Epithelial cell of prostate (primary cell): ENCODE measurements at places on chromosomes 16 and 17.
A peak's percentile ranks its signal among the peaks of the same experiment; 100 is the strongest.

DNA sequence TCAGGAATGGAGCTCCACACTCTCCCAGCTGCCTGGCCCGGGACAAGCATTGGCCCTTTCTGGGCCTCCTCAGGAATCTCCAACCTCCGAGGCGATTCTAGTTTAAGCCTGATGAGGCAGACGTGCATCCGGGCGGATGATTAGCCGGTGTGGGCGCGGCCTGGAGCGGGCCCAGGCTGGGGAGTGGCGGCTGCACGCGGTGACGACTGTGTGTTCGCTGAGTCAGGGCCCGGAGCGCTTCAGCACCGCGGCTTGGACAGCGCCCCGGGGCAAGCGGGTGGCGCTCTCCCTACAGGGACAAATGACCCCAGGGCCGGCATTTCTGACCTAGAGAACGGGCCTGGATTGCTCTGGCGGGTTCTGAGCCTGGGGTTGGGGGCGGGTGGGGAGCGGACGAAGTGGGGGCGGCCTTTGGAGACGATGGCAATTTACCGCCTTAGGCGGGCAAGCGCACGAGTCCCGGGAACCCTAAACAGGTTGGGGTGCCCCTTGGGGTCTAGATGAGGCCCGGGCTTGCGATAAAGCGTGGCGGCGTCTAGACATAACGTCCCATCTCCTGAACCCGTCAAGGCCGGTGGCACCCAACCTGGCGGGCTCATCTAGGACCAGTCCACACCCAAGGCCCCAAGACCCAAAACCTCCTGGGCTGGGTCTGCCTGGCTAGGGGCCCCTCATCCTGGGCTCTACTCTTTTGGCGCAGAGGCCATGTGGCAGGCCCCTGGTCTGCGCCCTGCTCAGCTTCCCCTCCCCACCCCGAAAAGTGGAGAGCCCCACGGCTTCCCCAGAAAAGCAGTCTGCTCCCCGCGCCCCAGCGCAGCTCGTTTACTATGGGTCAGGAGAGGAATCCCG is 22.3 kb upstream of the ZNHIT3 start:
- peak; percentile 55 for DNase-seq

DNA sequence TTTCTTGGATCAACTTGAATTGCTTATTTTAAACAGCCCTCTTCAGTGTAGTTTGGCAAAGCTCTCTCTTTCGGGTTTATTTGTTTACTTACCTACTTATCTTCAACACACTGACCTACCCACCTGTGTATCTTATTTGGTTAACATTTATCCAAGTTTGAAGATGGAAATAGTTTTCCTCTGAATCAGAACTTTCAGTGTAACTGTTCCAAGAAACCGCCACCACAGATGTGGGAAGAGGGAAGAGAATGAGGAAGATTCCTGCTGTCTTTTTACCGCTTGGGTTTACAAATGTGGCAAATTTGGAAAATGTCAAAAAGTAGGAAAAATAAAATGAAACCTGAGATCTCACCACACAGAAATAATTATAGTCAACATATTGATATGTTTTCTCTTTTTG is 115.8 kb downstream of the MSI2 start:
- DNase-seq = no peak

DNA sequence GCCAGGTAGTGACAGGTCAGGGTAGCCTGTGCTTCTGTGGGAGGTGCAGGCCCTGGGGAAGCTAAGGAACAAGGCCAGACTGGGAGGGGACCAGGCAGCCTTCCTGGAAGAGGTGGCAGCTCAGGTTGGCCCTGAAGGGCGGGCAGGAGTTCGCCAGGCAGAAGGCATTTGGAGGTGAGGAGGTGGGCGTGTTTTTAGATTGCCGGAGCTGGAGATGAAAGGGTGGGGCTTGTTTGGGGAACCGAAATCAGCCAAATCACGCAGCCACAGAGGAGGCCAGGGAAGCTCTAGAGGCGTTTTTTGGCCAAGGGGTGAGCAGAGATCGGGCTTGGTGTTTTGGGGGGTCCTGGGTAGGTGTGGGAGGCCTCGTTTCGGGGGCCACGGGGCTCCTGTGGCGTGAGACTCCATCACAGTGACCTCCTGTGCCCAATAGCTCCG is 7.6 kb downstream of the ADCY7 start:
- no peak for DNase-seq

DNA sequence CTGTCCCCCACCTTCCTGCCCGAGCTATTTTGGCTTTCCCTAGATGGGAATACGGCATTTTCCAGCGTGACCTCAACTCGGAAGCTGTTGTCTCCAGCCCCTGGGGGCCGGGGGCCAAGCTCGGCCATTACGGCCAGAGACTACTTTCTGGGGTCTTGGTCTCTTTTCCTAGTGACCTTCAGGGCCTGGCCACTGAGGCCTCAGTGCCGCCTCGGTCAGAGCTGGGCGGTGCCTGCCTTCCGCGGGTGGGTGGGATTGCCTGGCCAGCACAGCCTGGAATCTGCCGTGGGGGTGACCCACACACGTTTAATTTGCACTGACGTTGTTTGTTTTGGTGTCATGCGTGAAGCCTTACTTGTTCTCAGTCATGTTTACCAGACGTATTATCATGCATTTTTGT is 29.2 kb downstream of the TSC2 start:
- DNase-seq = no peak

DNA sequence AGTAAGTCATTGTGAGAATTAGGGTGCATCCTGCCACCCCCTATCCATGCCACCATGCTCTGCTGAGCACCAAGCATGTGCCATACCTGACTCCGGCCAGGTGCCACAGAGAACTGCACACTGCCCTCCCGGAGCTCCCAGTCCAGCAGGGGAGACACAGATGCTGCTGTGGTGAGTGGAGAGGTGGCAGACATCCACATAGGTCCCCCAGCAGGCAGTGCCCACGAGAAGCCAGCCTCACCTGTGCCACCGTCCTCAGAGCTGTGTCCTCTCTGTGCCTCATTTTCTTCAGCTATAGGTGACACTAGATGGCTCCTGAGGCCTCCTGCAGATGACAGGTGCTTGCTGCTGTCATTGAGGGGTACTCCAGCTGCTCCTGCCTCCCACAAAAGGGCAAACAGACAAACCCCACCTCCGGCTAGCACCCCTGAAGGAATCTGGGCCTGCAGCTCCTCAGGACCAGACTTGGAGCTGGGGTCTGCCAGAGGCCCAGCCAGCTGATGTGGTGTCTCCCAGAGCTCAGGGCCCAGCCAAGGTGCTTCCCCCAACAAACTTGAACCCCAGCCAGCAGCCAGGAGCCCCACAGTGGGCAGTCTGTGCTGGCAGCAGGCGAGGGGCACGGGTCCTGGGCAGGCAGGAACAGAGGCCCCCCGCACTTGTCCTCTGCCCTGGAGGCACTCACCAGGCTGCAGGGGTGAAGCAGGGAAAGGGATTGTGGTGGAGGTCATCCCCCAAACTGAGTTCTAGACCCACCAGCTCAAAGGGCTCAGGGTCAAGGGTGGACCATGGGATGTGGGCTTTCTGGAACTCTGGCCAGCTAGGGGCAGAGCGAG is 17.1 kb downstream of the FOXJ1 start:
- DNase-seq = no peak

DNA sequence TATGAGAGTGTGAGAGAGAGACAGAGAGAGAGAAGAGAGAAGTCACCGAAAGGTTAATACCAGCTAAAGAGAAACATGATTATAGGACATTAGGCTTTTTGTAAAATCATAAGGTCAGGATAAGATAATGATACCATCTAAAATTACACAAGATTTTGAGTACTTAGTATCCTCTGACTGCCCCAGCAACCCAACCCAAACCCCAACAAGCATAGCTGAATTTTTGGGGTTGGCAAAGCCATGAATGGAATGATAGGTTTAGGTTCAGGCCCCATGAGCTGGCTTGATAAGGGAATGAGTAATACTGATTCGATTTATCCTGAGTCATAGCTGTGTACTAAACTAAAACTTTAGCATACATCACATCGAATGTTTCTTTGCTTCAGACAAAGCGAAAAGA is 259.5 kb downstream of the IRX3 start:
- DNase-seq = peak; percentile 16

DNA sequence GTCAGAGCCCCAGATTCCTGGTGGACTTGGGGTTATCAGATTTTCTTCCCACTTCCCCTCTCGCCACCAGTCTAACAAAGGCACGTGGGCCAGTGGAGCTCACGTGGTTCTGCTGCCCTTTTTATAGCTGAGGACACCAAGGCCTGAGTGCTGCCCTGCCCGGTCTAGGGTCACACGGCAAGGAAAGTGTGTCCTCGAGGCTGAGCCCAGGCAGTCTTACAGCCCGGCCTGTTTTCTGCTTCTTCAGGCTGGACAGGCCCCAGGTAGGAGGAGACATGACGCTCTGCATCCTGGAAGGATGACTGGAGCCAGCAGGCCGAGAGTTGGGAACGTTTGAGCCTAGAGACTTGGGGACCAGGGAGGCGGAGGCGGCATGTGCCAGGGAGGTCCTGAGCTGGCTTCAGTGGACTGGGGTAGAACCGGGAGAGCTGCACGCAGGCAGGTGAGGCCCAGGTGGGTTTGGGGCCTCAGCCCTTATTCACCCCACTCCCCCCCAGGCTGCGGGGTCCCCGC is 3.5 kb downstream of the CTRB1 start:
- no peak for DNase-seq

DNA sequence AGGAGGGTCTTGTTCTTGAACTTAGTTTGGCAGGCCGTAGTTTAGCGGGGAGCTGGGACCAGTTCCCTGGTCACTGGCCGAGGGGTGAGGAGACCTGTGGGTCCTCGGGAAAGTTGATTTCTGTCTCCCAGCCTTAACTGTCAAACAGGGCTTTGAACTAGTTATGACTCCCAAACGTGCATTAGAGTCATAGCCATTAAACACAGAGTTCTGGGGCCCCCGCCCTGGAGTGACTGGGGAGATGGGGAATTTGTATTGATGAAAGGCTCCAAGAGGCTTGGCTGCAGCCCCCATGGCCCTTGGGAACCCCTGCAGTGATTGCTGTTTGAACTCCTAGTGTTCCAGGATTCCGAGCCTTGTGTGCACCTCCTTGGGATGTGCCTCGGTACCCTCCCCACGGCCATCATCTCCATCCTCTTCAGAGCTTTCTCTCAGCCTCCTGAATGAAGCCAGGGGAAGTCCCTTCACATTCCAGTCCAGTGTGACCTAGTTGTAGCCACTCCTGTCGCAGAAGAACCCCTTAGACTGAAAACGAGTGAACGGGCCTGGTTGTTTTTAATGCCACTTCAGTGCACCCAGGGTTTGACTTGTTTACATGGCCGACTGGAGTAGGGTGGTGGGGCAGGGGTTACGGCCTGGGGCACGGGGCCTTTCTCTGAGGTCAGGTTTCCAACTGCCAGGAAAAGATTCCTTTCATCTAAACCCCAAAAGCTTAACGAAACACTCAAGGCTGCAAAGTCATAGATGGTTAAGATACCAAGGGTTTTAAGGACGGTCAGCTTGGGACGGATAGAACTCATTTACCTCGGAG is 1.4 kb downstream of the MPRIP start:
- DNase-seq = no peak

- DNase-seq = no peak
These were observed 1.6 kb upstream of the ASPA start for GRCh38 chr17:3474212-3474611.

GRCh38 chr17:76568811-76569221 is 16.8 kb downstream of the ST6GALNAC2 start:
- no peak for DNase-seq

DNA sequence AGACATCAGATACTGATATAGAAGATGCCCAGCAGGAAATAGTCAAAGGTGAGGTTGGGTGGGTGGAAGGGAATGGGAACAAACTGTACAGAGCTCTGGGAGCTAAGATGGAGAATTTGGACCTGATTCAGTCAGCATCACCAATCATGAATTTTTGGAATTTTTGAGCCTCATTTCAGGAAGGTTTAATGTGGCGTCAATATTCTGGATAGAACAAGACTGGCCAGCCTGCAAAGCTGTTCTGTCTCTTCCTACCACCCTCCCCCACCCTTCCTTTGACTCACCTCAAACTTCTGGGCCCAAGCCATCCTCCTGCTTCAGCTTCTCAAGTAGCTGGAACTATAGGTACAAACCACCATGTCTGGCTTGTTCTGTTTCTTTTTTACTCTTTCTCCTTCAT is 32.6 kb downstream of the CTCF start:
- no peak for DNase-seq

DNA sequence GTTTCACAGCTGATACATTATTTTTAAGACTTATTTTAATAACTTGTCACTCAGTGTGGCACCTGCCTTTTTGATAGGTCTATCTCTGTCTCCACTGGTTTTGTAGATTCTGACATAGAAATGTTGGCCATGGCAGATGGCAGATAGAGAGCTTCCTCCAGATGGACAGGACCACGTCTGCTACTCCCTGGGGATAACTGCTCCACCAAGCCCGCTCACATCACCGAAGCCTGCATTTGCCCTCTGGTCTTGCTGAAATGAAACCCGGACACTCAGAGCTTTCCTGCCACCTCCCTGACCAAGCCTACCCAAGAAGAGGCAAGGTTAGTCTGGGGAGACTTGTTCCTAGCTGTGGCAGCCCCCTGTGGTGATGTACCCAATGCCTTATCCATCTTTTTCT is 16.4 kb upstream of the HAP1 start:
- DNase-seq = no peak

- DNase-seq = no peak
These were observed 109.2 kb downstream of the SDR42E1 start for GRCh38 chr16:81902025-81902424.

GRCh38 chr16:78363843-78364555 is 264.5 kb downstream of the WWOX start:
- no peak for DNase-seq

GRCh38 chr16:15949210-15950160 is at the start of gene ABCC1:
ABCC1 (plus strand) TSS chr16:15949616; CDS start chr16:15949752, 136 bp downstream.
- DNase-seq = no peak

DNA sequence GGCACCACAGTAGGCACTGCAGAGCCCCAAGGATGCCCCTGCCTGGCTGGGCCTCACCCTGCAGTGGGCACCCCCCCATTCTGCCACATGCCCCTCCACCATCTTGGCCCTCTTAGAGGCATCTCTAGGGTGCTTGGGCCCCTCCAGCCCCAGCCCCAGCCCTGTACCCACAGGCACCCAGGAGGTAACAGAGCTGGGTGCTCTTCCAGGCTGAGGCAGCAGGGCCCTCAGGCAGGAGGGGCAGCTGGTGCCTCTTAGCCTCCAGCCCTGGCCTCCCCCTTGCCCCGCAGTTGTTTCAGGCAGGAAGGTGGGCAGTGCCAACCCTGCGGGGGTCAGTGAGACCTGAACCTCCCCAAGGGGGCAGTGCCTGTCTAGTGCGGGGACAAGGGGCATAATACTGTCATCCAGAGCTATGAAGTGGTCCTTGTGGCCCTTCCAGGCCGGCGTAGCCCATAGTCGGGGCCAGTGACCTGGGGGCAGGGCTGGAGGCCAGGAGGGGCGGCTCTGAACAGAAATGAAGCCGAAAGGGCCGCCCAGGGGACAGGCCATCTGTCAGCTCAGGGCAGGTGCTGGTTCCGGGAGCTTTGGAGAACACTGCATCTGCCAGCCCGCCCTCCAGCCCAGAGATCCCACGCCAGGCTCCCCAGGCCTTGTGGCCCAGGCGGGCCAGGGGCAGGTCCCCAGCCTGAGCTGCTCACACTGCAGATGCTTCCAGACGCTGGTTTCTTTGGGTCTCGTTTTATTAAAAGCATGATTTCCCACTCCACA is 4.9 kb upstream of the AATK start:
- DNase-seq = no peak

- DNase-seq = no peak
These were observed 106.8 kb downstream of the BRIP1 start for GRCh38 chr17:61756561-61756960.

- DNase-seq = no peak
These were observed 28.9 kb downstream of the DCUN1D3 start for GRCh38 chr16:20871258-20871657.
